Spinal cord (tissue), 10 donors: ENCODE measurements at places on chromosomes 16 and 17.
A peak's percentile ranks its signal among the peaks of the same experiment; 100 is the strongest.

DNA sequence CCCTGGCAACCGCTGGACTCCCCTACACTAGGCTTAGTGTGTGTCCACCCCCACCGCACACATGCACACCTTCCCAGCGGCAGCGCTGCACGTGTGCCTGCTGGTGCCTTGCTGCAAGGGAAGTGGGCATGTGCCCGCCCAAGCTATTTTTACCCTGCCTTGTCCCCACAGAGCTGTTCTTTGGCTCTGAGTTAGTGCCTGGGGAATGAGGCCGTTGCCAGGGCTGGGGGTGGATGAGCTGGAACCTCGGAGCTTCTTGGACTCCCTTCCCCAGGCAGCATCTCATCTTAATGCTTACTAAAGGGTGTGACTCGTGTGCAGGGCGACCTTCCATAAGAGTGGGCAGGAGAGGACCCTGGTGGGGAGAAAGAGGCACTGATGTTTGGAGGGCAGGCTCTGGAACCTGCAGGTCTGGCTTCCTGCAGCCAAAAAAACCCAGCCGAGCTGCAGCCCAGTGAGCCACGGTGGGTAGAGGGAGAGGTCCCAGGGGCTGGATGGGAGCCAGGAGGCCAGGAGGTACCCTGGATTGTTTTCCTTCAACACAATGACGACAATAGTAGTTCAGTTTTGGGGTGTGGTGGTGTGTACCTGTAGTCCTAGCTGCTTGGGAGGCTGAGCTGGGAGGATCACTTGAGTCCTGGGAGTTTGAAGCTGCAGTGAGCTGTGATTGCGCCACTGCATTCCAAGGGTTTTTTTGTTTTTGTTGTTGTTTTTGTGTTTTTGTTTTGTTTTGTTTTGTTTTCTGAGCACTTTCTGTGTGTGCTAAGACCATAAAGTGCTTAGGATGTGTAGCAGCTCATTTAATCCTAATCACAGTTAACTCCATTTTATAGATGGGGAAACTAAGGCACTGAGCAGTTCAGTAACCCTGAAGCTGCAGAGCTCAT is 119.1 kb downstream of the RAB11FIP4 start:
- DNase-seq, result no peak

DNA sequence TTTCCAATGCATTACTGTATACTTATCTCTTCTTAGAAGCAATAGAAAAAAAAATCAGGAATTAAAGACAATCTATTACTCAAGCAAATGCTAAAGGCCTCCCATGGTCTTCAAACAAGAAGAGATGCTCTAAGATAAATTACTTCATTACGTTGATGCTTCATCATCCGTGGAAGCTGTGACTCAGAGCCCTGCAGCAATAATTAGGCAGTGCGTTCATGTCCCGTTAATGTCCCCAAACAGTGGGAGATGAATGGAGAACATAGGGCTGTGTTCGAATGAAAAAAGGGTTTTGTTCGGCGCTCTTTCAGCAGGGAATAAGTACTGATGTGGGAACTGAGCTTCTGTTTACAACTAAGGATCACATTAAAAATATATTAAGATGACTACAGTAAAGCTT is 15.9 kb upstream of the PDXDC1 start:
- peak; percentile 31 for DNase-seq

- no peak for DNase-seq
These were observed 45.8 kb upstream of the NOS2 start for GRCh38 chr17:27846042-27846655.

- DNase-seq, result no peak
These were observed 29.4 kb upstream of the CACNG1 start for GRCh38 chr17:67015001-67015400.

- no peak for DNase-seq
These were observed 62.6 kb downstream of the AMFR start for GRCh38 chr16:56362706-56363105.

GRCh38 chr16:13919330-13919682 is 648 bp upstream of the ERCC4 start:
- DNase-seq, result peak; percentile 51

DNA sequence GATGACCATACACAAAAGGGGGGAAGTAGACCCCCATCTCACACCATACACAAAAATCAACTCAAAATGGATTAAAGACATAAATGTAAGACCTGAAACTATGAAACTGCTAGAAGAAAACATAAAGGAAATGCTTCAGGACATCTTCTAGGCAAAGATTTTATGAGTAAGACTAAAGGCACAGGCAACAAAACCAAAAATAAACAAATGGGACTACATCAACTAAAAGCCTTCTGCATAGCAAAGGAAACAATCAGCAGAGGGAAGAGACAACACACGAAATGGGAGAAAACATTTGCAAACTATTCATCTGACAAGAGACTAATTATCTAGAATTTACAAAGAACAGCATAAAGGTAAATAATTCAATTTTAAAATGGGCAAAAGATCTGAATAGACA is 152.1 kb downstream of the AXIN2 start:
- DNase-seq, result no peak
